Suppressor macrophage treated with lipopolysaccharide for 4 hours (primary cell): ENCODE measurements at places on chromosomes 4 and X.

DNA sequence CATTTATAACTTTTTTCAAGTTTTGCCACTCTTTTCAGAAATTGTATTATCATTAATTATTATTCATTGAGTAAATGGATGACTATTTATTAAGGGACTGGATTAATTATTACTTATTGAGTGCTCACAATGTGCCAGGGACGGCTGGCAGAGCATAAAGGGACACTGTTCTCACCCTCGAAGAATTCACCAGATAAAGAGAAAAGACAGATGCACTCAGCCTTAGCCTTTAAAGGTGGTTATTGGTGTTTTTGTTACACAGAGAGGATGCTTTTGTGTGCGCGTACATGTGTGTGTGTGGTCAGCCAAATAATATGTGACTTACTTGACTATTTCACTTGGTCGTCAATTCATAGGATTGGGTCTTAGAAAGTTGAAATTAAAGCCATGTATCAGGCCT lies 187.0 kb downstream of the ANTXR2 start:
- no peak for DNase-seq

GRCh38 chrX:121457096-121457495 lies 409.7 kb downstream of the GLUD2 start:
- DNase-seq: no peak

DNA sequence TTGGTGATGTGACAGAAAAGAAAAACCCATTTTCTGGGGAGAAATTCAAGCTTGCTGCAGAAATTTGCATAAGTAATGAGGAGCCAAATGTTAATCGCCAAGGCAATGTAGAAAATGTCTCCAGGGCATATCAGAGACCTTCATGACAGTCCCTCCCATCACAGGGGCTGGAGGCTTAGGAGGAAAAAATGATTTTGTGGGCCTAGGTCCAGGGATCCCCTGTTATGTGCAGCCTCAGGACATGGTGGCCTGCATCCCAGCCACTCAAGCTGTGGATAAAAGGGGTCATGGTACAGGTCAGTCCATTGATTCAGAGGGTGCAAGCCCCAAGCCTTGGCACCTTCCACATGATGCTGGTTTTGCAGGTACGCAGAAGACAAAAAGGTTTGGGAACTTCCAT lies 90.7 kb downstream of the TGIF2LX start:
- DNase-seq: no peak

- no peak for DNase-seq
Measured at GRCh38 chr4:176433983-176434382, 114.2 kb downstream of the SPCS3 start.

- DNase-seq: no peak
Measured at GRCh38 chr4:158861281-158861680, 92.5 kb downstream of the FNIP2 start.

DNA sequence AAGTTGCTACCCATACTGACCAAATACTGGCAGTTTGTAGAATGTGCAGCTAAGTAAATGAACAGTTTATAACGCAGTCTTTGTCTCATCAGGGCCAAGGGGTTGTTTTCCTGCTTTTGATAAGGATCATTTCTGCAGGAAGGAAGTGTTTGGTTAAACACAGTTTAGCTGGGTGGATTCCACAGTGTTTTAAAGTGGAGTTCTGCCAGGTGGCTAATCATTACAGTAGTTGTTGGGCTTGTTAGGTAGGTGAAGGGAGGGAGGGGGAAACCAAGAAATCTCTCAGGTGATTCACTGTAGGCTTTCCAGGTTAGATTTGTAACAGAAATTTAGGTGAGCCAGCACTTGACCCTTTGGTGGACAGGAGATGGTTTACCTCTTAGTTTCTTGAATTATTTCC lies 58.1 kb downstream of the FNIP2 start:
- DNase-seq: no peak

DNA sequence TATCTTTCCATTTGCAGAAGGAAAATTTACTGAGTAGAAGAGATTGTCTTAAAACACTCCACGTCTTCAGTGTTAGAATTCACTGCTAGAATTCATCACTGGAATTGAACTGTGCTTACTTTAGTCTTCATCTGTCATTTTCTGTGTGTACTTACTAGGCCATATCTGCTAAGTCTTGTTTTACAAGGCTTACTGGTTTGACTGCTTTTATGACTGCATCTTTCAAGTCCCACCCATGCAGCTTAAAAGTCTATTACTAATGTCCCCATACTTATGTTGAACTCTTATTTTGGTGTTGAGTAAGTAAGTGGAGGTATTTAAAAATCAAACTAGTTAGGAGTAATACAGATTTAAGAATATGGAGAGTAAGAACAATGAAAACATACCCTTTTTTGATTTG lies 14.6 kb downstream of the CLCN3 start:
- DNase-seq: no peak

DNA sequence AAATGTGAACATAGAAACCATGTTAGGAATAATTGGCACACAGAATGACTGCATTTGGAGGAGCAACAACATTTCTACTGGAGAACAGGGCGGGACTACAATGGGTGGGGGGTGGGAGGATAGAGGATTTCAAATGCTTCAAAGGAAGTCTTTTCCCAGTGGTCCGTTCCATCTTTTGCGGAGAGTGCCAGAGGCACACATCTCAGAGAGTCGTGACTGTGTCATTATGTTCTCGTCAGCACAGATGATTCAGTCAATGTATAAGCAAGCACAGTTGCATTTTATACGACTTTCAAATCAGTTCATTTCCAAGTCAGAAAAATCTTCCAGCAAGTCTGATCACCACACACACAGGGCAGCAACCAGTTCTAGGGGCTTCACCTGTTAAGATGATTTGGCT lies 22.7 kb upstream of the GPR50 start:
- no peak for DNase-seq

DNA sequence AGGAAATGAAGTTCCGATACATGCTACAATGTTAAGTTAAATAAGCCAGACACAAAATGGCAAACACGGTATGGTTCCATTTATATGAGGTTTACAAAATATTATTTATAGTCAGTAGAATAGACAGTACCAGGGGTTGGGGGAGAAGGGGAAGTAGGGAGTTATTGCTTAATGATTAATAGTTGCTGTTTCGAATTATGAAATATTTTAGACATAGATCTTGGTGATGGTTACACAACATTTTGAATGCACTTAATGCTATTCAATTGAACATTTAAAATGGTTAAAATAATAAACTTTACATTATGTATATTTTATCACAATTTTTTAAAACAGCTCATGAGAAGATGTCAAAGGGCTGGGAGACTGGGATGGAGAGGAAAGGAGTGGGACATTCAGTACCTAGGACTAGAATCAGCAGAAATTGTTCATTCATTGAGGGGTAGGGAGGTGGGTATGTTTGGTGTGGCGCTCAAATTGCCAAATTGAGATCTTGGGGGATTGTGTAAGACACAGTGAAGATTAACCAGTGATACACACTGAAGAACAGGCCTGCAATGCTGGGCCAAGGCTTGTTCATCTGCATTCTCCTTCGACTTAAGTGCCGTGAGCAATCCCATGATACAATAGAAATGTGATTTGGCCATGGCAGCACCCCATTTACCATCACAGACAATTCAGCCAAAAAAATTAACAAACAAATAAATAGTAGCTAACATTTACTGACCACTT lies 165.6 kb upstream of the GALNT7 start:
- peak; percentile 79 for DNase-seq

GRCh38 chr4:18405054-18405453 lies 383.5 kb upstream of the LCORL start:
- DNase-seq: no peak

DNA sequence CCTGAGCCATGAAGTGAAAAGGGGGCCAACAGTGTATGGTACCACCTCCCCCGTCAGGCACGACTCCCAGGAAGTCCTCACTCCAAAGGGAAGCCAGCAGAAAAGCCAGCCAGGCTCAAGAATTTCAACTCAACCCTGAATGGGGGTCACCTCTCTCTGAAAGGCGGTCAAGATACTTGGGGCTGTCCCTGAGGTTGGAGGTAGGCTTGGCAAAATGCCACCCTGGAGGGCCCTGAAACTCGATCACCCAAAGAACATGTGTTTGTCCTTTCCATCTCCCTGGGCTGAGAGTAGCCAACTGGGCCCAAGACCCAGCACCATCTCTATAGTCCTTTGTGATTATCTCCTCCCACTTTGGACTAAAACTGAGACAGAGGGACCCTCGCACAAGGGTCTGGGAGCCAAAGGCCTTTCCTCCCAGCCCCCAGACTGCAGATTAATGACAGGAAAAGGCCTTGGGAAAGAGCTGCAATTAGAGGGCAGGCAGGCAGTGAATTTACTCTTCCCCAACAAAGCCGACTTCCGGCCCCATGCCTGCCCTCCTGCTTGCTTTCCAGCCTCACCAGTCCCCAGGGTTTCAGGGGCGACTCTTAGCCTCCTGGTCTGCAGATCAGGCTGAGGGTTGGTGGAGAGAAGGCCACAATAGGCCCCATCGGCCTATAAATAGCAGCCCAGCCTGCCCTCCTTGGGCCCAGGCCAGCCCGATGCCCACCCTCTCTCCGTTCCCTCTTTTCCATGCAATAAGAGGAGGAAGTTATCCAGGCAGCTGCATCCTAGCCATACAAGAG lies 5.6 kb downstream of the SASH3 start:
- no peak for DNase-seq

DNA sequence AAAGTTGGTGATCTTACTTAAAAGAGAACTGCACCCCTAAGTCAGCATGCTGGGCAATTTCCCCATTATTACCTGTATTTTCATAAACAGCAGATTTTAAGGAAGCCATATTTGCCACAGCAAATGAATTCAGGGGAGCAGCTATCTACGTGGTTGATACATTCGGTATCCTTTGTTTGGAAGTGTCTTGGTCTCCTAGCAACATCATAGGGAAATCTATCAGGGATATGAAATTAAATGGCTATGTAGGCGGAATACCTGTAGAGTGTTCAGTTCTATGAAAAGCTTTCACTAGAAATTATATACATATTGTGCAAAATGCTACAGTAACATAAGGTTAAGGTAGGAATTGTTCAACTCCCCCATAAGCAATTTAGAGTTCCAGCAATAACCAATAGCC lies 157.2 kb upstream of the EMCN start:
- DNase-seq: no peak

GRCh38 chrX:154320406-154320805 lies 24.8 kb downstream of the TKTL1 start:
- DNase-seq: no peak

DNA sequence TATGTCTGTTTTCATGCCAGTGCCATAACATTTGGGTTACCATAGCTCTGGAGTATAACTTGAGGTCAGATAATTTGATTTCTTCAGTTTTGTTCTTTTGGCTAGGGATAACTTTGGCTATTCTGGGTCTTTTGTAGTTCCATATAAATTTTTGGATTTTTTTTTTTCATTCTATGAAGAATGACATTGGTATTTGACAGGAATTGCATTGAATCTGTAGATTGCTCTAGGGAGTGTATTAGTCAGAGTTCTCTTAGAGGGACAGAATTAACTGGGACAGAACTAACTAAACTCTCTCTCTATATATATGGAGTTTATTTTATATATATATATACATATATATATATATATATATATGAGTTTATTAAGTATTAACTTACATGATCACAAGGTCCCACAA lies 32.2 kb upstream of the SLIT2 start:
- no peak for DNase-seq

DNA sequence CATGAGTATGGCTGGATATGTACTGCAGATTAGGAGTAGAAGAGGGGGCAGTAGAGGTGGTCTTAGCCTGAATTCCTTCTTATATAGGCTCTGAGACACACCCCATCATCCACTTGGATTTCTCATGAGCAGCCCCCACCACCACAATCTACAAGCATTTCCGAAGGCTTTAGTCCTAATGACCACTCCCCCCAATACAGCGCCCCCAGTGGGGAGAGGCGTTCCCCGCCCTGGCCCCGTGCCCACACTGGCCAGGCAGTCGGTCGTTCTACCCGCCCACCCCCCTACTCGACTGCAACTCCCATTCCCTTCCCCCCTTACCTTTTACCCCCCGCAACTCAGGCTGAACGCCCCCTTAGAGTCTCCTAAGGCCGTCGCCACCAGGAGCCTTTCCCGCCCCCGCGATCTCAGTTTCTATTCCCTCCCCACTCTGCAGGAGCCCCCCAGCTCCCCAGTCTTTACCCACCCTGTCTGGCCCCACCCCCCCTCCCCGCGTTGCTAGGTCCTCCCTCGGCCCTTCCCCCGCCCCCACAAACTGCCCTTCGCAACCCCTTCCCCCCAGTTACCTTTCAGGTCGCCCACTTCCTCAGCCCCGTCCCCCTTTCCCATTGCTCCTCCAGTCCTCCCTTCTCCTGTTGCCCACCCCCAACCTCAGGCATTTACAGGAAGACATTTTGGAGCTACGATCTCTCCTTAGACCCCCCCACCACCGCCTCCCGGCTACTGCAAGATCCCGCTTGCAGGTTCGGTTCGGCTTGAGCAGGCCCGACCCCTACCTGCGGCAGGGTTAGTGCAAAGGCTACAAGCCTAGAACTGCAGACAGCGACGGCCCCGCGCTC lies 468 bp downstream of the ZMYM3 start:
- DNase-seq: peak; percentile 31

DNA sequence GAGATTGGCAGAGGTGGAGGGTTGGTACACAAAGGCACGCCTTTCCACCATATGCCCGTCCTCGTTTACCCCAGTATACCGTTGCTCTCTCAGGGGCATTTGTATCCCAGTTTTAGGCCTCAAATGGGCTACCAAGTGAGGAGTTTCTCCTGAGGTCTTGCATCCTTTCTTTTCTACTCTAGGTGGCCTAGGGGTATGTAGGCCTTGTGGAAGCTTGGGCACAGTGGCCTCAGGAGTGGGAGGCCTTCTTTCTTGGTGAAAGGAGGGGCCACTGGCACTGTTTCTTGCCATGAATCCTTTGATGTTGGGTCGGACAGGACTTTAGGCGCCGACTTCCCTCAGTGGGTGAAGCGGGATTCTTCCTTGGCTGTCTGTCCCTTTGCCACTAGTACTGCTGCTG lies 15.3 kb upstream of the MAGIX start:
- no peak for DNase-seq

- peak; percentile 0 for DNase-seq
Measured at GRCh38 chr4:111707491-111707890, 437.8 kb upstream of the FAM241A start.

GRCh38 chr4:128908735-128909134 lies 99.2 kb downstream of the JADE1 start:
- DNase-seq: peak; percentile 14

GRCh38 chr4:158763462-158763861 lies 5.4 kb upstream of the FNIP2 start:
- no peak for DNase-seq

DNA sequence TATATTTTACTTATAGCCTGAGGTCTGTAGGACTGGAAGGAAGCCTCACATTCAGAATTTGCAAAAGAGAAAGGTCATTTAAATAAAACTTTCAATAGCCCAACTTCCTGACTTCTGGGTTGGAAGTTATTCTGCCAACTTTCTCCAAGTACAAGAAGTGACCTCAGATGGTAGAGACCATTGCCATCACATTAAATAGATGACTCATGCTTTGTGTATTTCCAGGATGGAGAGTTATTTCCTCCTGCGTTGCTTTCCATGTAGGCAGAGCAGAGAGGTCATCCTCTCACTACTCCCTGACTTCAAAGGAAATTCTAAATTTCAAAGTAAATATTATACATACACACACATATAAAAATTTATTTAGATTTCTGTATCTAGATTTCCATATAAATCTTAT lies 73.0 kb upstream of the NR3C2 start:
- DNase-seq: no peak
